ENCODE measurements at places on chromosomes 1 and 21.

DNA sequence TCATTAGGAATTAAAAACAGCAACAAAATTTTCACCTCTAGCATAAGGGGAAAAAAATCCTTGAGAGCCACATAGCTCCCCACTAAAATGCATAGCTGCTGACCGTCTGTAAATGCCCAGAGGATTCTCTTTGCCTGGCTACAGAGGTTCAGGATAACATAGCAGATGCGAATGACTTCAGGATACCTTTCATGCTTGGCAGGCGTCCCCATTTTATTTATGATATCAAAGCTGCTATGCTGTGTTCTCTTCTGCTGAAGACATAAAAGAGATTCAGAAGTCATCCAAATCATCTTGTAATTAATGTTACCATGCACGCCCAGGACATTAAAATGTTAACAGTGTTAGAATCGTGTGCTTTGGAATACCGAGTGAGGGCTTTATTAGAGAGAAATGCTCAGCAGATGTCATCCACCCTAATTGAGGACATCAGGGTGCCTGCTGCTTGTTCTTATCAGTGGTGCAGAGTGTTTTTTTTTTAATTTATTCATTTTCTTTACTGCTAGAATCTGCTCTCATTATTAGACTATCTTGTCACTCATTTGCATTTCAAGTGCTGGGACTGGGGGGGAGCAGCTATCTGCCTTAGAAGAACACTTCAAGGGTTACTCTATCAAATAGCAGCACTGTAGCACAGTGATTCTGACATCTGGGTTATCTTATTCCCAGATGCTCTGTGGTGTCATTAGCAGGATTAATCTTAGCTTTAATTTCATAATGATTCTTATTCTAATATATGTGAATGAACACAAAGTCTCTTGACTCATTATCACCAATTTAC lies 139.5 kb downstream of the ZNF326 start:
- DNase-seq: no peak

DNA sequence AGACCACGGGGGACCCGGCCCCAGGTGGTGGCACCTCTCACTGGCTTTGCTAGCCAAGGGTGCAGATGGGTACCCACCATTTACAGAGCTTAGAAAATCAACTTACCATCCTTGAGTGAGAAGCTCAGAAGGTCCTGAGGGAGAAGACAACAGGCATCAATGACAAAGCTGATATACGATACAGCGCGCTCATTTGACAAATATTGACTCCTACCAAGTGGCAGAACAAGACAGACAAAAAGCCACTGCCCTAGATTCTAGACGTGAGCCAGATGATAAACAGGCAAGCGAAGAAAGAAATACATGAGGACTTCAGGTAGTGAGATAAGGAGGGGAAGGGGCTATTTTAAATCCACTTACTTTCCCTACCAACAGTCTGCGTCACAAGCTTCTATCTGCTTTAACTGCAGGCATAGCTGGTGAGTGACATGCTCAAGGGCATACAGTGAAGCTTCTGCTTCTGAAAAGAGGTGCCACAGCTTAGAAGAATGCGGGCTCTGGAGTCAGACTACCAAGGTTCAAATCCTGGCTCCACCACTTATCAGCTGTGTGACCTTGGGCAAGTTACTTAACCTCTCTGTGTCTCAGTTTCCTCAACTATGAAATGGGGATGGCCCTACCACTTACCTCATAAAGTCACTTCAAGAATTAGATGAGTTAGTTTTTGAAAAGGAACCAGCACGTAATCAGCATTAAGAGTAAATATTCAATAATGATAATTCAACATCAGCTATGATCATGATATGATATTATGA lies 29.1 kb downstream of the TMCO4 start:
- DNase-seq: no peak

DNA sequence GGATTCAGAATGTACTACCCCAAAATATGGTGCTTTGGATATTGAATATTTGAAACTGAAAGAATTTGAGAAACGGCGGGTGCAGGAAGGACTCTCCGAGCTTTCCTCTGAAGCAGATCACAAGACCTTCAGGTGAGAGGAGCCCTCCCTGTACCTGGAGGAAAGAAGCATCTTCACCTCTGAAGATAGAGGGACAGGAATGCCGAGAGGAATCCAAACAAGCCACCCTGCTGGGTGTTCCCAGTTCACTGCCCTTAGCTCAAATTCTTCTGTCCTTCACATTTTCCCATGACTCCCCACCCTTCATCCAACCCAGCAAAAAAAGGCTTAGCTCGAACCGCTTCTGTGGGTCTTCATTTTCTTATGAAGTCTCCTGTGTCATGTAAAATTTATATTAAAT lies 18.2 kb upstream of the PADI2 start:
- no peak for DNase-seq

GRCh38 chr1:157542676-157543075 lies 9.6 kb downstream of the FCRL5 start:
- DNase-seq: no peak

GRCh38 chr1:18603212-18603852 lies 27.3 kb upstream of the PAX7 start:
- no peak for DNase-seq

- DNase-seq: peak; percentile 40
These were observed 801 bp downstream of the EPRS1 start for GRCh38 chr1:220045356-220046051.
